A549 treated with ZK216348 at 1 μM for 4 hours (cell line): ENCODE measurements at places on chromosomes 1 and 21. TPM values are rescaled to one million over a fixed set of nuclear protein-coding genes. Genes with fewer than 3 reads are reported as not detected.

Gene COL8A2
- 0.06 to 0.15 TPM (median 0.08 TPM) in 4 of 5 replicates, not detected in the other for total RNA-seq

Gene TMCC2
- total RNA-seq = 1.7 to 2.4 TPM (median 2.2 TPM) in 5 replicates

Gene DEPDC1
- 7.3 to 19.1 TPM (median 15.3 TPM) in 5 replicates for total RNA-seq

Gene SFN
- total RNA-seq = 393 to 693 TPM (median 641 TPM) in 5 replicates

Gene MCOLN3
- total RNA-seq = 2.4 to 3.9 TPM (median 3.5 TPM) in 5 replicates

Gene IL23R
- not detected in 5 replicates for total RNA-seq

Gene FGR
- 0.07 TPM in 1 of 5 replicates, not detected in the others for total RNA-seq

Gene HSD17B7
- total RNA-seq = 7.6 to 10.3 TPM (median 8.8 TPM) in 5 replicates

Gene FAM110D
- 0.05 to 0.06 TPM in 2 of 5 replicates, not detected in the others for total RNA-seq

Gene OR2T11
- not detected in 5 replicates for total RNA-seq

Gene STPG1
- total RNA-seq = 7.1 to 9.2 TPM (median 7.6 TPM) in 5 replicates

Gene GJA9
- not detected in 5 replicates for total RNA-seq

Gene RCC1
- total RNA-seq = 62.8 to 85.7 TPM (median 82.1 TPM) in 5 replicates

Gene MORN1
- total RNA-seq = 5.3 to 9.2 TPM (median 6.6 TPM) in 5 replicates

Gene SYCP1
- not detected in 5 replicates for total RNA-seq

Gene OR14K1
- not detected in 5 replicates for total RNA-seq

Gene KCNE2
- not detected in 5 replicates for total RNA-seq

Gene COL11A1
- 0.97 to 3.5 TPM (median 2.6 TPM) in 5 replicates for total RNA-seq

Gene SLAMF9
- 0.19 to 0.75 TPM (median 0.39 TPM) in 4 of 5 replicates, not detected in the other for total RNA-seq

Gene DOCK7
- 9.8 to 51.7 TPM (median 18.2 TPM) in 5 replicates for total RNA-seq
